Inflammatory macrophage treated with lipopolysaccharide for 4 hours (primary cell): ENCODE measurements at places on chromosomes 3 and 15.

DNA sequence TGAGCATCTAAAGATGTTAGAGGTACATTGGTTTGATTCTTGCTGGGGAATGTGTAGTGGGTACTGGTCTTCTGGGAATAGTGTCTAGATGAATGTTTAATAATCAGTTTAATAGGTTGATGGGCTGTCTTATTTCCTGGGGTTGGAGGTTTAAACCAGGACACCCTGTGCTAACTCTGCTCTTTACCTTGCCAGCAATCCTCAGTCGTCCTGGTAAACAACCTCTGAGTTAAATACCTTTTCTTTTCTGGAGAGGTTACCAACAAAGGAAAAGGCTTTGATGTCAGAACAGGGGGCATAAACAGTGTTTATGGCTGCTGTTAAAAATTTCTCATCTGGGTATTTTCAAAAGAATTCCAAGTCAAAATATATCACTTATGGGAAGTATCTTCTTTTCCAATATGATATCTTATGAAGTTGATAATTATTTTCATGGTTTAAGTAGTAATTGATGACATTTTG lies 23.5 kb downstream of the MITF start:
- DNase-seq: no peak

DNA sequence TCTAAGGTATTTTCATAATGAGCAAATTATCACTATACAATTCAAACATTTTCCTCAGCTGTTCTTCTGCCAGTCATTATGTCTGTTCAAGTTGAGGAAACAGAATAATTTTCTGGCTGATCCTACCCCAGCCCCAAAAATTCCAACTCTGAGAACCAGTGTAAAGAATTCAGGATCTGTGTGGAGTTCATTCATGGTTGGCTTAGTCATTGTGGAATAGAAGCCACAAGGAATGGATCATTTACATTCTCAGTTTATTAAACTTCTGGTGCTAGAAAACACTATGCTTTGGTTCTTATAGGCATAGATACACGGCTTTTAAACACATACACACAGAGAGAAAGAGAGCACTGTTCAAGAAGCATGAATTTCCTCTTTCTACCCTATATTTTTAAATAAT lies 134.6 kb downstream of the CMSS1 start:
- DNase-seq: no peak

GRCh38 chr3:51931756-51932155 lies 9.9 kb downstream of the RRP9 start:
- no peak for DNase-seq

- DNase-seq: no peak
Measured at GRCh38 chr3:115704661-115705338, 81.5 kb downstream of the GAP43 start.

DNA sequence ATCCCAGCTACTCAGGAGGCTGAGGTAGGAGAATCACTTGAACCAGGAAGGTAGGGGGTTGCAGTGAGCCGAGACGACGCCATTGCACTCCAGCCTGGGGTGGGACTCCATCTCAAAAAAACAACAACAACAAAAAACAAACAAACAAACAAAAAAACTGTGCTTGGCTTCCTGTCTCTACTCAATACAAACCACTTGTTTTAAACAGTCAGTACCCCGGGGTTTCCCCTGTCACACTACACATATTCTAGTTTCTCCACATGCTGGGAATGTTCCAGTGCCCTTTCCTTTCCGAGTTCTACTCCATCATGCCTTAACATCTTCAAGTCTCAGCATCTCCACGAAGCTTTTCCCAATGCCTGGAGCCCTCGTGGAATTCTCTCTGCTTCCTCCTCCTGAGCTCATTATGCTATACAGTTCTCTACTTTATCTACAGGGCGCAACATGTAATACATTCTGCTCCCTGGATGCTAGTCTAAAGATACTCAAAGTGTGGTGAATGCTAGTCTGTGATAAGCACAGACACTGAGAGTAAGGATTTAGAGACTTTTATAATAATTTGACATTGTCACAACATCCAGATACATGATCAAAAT lies 7.8 kb downstream of the EMC3 start:
- no peak for DNase-seq

DNA sequence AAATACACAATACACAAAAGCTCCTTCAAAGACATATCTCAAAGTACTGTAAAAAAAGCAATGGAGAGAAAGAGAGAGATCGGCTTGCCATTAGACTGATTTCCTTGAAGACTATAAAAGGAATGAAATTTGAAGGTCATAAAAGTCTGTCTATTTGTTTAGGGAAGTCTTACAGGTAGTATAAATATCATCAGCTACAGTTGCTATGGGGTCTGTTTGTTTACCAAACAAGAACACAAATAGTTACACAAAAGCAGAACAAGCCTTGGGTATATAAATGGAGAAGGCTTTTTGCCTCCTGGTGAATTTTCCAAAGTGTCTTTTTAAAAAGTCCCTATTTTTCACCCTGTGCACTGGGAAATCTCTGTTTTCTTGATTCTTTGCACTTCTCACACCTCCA lies 552.3 kb downstream of the FOXP1 start:
- peak; percentile 65 for DNase-seq

DNA sequence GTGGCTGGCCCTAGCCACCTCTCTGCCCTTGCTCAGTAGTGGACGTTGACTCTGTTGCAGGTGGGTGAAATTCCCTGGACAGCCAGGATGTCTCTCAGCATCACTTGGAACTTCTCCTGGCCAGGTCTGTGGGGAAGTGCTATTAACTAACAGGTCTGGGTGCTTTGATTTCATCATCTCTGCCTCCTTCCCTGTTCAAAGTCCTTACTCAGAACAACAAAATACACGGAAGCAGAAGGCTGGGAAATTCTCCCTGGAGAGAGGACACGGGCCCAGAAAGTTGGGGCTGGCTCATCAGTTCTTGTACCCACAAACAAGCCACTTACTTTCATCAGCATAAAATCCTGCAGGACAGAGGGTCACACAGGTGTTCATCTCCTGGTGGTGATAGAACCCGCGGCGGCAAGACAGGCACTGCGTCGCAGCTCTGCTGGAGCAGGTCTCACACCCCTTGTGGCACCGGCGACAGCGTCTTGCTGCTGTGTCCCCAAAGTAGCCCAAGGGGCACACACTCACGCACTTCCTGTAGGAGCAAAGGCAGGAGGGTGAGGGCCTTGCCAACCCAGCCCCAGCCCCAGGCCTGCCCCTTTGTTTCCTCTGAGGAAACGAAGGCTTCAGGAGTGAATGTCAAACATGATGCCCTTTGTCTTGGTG lies 29.6 kb upstream of the SNRPA1 start:
- DNase-seq: no peak

DNA sequence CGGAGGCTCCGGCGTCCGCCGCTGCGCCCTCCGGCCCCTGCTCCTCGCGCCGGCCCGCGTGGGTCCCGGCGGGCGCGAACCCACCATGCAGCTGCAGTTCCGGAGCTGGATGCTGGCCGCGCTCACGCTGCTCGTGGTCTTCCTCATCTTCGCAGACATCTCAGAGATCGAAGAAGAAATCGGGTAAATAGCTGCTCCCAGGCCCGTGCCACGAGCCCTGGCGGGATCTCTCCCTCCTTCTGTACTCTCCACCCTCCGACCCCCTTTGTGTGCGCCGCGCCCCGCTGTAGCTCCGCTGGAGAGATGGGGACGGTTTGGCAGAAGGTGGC lies 263 bp downstream of the ST8SIA2 start:
- DNase-seq: no peak

DNA sequence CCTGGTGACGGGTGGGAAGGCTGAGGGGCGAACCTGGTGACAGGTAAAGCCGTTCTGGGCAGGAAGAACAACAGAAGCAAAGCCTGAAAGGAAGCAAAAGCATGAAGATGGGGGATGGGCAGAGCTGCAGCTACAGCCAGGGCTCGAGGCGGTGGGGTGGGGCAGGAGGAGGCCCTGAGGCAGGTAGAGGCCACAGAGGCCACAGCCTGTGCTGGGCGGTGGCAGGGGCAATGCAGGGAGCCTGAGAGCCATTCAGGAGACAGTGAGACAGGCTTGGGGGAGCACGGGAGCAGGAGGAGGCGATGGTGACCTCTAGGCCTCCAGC lies 8.2 kb downstream of the PCSK6 start:
- no peak for DNase-seq

GRCh38 chr3:52398670-52399081 lies 46.2 kb downstream of the SEMA3G start:
- no peak for DNase-seq

GRCh38 chr3:108527109-108527508 lies 16.7 kb upstream of the MYH15 start:
- DNase-seq: no peak

DNA sequence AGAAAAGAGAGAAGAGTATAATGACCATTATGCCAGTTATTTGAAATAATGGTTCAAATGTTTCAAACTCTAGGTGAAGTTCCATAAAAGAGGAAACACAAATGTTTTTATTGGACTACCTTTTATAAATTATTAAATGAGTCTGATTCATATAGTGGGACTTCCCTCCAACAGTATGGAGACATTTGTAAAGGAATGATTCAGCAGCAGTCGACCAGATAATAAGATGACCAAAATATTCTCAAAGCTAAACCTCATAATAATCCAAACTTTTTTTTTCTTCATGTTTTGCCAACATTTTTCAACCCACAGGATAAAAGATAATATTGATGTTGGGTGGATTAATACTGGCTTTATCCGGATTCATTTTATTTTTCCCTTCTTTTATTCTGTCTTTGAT lies 18.8 kb downstream of the TIPARP start:
- peak; percentile 14 for DNase-seq

- no peak for DNase-seq
Measured at GRCh38 chr15:79863886-79864285, 32.9 kb downstream of the MTHFS start.

DNA sequence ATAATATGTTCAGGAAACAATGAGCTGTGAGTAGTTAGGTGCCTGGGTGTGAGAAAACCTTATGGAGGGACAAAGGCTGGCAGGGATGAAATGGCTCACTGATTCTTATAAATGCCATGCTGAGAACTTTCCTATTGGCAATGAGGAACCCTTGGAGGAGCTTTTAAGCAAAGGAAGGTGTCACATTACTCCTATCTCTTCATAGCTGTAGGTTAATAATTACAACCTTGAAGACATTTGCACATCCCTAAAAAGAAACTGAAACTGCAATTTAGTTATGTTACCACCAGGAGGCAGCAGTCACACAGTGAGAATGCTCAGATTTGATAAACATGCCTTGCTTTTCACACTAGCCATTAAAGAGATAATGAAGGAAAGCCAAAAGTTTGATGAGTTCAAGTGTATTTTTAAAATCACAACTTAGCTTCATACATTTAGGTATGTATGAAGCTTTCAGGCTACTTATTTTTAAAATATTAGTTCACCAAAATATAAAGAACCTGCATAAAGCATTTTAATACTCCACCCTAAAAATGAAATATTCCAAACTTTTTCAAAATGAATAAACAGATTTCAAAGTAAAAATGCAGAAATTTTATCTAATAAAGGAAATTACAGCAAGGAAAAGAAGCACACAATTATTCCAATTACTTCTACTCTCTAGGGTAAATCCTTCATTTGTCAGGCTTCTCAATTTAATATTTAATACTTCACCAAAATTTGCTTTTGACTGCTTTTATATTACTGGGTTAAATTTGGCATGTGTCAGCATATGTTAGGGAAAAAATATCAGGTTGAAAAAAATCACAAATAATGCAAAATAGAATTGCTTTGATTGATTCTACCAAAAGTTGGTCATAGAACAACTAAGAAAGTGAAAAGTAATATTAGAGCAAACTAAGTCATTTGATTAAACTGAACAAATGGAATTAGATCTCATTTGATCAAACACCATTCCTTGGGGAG lies 136.9 kb upstream of the SLC2A2 start:
- DNase-seq: peak; percentile 59

DNA sequence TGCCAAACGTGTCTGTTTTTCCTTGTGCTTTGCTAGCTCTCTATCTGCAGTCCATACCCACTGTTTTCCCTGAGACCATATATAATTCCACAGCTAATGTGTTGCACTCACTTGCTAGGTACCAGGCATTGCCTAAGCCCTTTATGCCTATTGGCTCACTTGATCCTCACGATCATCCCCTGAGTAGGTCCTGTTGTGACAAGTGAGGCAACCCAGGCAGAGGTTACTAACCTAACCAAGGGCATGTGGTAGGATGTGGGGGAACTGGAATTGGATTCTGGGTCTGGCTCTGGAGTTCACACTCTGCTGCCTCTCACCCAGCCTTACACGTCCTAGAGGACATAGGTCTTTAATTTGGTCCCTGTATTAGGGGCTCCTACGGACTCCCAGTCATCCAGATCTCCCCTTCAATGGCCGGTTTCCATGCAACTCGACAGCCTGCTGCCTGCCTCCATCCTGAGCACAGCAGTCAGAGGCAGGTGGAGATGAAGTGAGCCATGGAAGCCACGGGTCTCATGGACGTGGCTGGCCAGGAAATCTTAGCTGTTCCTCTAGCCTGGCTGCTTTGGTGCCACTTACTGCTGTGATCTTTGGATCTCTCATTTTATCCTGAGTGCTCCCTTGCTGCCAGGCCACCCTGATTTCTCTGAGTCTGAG lies 38.9 kb upstream of the MYZAP start:
- DNase-seq: no peak

DNA sequence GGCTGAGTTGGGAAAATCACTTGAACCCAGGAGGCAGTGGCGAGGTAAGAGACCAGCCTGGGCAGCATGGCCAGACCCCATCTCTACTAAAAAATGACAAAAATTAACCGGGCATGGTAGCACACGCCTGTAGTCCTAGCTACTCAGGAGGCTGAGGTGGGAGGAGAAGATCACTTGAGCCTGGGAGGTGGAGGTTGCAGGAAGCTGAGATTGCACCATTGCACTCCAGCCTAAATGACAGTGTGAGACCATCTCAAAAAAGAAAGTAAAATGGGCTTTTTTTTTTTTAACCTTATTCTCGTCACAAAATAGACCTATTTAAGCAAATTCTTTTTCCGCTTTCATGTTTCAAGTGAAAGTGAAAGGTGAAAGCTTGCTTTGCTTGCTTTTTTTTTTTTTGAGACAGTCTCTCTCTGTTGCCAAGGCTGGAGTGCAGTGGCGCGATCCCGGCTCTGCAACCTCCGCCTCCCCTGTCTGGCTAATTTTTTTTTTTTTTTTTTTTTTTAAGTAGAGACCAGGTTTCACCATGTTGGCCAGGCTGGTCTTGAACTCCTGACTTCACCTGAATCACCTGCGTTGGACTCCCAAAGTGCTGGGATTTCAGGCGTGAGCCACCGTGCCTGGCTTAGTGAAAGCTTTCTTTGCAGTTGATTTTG lies 3.6 kb downstream of the PDIA3 start:
- peak; percentile 90 for DNase-seq

- no peak for DNase-seq
Measured at GRCh38 chr3:190524942-190525341, 11.1 kb downstream of the IL1RAP start.

- no peak for DNase-seq
Measured at GRCh38 chr15:80773122-80773551, 6.0 kb upstream of the CEMIP start.
